NCI-H748 treated with DMSO at 0.1 percent for 48 hours (cell line): ENCODE measurements at places on chromosomes 3 and 15.

DNA sequence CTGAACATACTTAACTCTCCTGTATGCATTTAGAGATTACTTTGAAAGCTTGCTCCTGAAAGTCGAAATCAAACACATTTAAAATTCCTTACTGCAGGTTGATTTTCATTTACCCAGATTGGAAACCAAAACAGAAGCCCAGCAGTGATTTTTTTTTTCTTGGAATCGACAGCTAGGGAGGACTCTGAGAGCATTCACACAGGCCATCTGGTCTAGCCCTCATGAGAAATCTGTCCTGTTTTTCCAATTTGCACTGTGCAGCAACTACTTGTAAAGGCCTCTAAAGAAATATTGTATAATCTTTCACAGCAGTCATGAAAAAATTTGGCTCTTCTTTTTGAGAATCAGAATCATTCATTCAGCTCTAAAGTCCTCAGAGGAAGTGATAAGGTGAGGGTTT lies 179.2 kb downstream of the KCNAB1 start:
- no peak for DNase-seq

- no peak for DNase-seq
These were observed 141.5 kb downstream of the GADL1 start for GRCh38 chr3:30752970-30753369.

DNA sequence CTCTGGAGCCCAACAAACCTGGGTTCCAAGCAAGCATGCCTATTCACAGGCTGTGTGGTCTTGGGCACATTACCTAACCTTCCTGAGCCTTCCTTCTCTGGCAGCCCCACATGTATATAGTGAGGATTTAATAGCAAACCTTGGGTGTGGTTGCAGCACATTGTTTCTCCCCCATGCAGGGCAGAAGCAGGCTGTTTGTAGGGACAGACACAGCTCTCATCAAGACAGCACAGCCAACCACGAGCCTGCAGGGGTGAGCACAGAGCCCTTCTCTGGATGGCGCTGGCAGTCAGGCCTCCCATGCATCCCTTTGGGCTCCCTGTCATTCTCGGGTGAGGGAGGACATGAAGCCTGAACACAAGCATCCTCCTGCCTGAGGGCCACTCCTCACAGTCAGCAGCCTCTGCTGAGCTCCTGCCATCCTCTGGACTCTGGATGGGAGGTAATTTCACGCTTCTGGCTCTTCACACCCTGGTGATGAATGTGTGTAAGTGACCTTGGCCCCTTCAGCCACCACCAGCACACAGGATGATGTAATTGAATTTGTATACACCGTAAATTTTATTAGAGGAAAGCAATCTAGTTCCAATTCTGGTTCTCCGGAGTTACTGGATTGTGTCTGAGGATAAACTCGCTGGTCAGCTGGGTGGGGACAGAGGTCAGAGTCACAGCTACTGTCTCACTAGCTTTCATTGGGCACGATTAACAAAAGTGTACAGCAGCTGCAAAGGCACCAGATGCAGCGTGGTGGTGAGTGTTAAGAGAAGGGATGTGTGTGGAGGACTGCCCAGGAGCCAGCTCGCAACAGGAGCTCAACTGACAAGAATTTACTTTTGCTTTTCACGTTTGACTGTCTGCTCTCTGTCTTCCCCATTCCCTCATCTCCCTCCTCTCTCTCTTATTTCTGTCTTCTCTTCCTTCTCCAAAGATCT lies 118.1 kb downstream of the CLSTN2 start:
- no peak for DNase-seq

- DNase-seq, result peak; percentile 3
These were observed 18.0 kb upstream of the DNAJC13 start for GRCh38 chr3:132399054-132399929.

- no peak for DNase-seq
These were observed 13.9 kb downstream of the ELL3 start for GRCh38 chr15:43762824-43763223.

- DNase-seq, result peak; percentile 6
These were observed 359.7 kb upstream of the ROPN1 start for GRCh38 chr3:124351430-124352148.

GRCh38 chr3:9448643-9449042 lies 51.2 kb downstream of the SETD5 start:
- DNase-seq, result no peak

GRCh38 chr3:87009271-87009670 lies 18.3 kb upstream of the VGLL3 start:
- DNase-seq, result no peak

- DNase-seq, result peak; percentile 14
These were observed 185.7 kb upstream of the THRB start for GRCh38 chr3:24680214-24680967.
